Mammary epithelial cell (primary cell): ENCODE measurements at places on chromosomes 4 and X. TPM values are rescaled to one million over a fixed set of nuclear protein-coding genes. Genes with fewer than 3 reads are reported as not detected.
A peak's percentile ranks its signal among the peaks of the same experiment; 100 is the strongest.

Gene CDX4
- not detected for total RNA-seq

GRCh38 chrX:147322496-147322895, 508.0 kb upstream of the CXorf51A start:
- DNase-seq = no peak

DNA sequence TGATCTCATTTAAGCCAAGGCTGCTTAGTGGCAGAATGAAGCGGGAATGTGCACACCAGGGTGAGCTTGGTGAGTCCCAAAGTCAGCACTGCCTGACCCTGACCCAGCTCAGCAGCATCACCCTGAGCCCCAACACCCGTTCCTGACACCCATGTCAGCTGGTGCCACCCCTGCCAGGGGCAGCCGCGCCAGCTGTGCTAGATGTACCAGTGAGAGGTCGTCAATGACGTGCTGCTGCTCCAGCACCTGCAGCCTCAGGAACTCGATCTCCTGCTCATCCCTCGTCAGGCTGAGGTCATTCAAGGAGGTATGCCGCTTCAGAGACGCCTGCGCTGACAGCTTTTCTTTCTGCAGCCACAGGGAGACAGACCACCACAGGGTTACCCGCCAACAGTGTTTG, 61.7 kb upstream of the C4orf50 start:
- no peak for DNase-seq

DNA sequence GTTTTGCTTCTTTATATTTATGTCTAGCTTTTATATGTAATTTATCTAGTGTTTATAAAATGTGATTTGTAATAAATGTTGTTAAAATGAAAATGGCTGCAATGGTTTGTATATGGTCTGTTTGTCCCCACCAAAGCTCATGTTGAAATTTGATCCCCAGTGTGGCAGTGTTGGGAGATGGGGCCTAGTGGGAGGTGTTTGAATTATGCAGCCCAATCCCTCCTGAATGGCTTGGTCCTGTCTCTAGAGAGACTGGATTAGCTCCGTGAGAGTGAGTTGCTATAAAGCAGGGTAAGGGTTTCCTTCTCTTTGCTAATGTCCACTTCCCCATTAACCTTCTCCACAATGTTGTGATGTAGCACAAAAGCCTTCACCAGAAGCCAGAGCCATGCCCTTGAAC, 30.0 kb upstream of the JADE3 start:
- no peak for DNase-seq

DNA sequence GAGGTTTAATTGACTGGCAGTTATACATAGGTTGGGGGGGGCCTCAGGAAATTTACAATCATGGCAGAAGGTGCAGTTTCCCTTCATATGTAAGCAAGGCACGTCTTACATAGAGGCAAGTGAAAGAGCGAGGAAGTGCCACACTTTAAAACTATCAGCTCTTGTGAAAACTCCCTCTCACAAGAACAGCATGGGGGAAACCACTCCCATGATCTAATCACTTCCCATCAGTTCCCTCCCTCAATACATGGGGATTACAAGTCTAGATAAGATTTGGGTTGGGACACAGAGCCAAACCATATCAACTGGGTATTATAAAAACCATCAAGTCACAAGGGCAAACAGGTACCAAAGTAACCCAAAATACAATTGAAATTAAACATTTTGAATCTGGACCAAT, 182.0 kb upstream of the FAT4 start:
- DNase-seq = no peak

GRCh38 chrX:107721318-107721717, 54.3 kb downstream of the TSC22D3 start:
- no peak for DNase-seq

DNA sequence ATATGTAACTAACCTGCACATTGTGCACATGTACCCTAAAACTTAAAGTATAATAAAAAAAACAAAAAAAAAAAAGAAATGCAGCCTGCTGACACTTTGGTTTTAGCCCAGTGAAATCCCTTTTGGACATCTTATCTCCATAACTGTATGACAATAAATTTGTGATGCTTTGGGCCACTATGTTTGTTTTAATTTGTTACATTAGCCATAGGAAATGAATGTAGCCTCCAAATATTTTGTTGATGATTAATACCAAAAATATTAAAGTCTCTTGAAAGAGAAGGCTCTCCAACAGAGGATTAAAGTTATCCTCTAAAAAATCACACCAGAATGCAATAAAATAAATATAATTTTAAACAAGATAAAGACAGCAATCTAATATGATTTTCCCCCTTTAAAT, 852.7 kb upstream of the SLIT2 start:
- DNase-seq = no peak

DNA sequence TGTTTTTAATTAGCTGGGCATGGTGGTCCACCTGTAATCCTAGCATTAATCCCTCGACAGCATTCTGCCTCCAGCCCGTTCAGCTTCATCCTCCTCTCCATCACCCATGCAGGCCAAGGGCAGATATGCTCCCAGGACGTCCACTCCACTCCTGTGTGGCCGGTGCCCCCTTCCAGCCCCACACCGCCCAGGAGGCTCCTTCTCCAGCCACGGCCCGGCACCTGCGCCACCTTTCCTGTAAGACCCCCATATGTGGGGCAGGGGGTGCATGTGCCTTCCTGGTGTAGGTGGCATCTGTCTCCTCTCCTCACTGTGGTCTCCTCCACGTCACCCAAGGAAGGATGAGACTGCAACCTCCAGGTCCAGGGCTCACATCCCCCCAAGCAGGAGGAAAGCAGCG, 57.0 kb upstream of the MXD4 start:
- DNase-seq = no peak

GRCh38 chr4:140659943-140660700, 91.4 kb upstream of the UCP1 start:
- DNase-seq = peak; percentile 51

DNA sequence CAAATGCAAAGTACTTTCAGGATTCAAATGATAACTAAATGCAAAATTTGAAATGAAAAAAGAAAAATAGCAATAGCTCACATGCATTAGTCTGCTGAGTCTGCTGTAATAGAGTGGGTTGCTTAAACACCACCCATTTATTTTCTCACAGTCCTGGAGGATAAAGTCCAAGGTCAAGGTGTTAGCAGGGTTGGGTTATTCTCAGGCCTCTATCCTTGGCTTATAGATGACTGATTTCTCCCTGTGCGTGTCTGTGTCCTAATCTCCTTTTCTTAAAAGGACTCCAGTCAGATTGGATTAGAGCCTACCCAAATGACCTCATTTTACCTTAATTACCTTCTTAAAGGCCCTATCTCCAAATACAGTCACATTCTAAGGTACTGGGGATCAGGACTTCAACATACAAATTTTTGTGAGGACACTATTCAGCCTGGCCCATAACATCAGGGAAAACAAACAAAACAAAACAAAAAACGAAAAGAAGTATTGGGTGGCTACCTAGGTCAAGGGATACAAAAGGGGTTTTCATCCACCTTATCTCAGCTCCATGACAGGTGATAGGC, 6.3 kb upstream of the TBL1X start:
- no peak for DNase-seq

- peak; percentile 52 for DNase-seq
These were observed 35.8 kb downstream of the BCOR start for GRCh38 chrX:40061871-40062524.

GRCh38 chrX:101191217-101191750, 28.3 kb upstream of the DRP2 start:
- no peak for DNase-seq

GRCh38 chrX:24479924-24480323, 14.8 kb downstream of the PDK3 start:
- DNase-seq = no peak

GRCh38 chrX:53071604-53072417, 10.4 kb upstream of the TSPYL2 start:
- peak; percentile 64 for DNase-seq

DNA sequence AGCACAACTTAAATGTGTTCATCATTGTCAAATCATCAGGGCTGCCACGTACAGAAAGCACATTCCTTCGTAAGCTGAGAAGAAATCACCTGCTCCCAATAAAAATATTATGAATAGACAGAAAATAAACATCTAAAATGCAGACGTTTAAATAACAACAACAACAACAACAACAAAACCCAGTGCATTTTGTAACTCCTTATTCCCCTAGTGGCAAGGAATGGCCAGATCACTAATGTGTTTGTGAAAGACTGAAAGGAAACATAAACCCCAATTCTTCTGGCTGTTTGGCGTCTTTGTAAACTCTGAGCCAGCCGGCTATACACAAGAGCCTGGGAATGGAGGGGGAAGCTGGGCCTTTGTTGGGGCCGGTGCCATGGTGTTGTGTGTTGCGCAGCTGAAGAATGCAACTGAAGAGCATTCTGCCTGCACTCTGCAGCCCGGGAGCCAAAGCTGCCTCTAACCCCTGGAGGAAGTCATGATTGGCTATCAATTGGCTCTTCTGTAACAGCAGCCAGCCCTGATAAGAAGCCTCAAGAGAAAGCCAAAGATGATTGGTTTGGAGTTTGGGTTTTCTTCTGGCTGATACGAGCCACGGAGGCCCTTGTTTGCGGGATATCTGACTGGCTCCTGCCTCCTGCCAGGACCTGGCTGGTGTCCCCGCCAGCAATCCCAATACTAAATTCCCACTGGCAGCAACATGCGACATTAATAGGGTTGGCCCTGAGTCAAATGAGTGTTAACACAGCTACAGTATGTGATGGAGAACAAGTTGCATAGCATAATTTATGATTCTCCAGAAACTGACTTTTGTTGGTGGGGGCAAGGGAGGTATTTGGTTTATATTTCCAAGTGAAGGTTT, 89.7 kb upstream of the TFDP3 start:
- DNase-seq = no peak

- DNase-seq = no peak
These were observed 44.9 kb upstream of the GPRIN3 start for GRCh38 chr4:89352541-89352940.
